ENCODE measurements at places on chromosomes 1 and 21. TPM values are rescaled to one million over a fixed set of nuclear protein-coding genes. Genes with fewer than 3 reads are reported as not detected.

DNA sequence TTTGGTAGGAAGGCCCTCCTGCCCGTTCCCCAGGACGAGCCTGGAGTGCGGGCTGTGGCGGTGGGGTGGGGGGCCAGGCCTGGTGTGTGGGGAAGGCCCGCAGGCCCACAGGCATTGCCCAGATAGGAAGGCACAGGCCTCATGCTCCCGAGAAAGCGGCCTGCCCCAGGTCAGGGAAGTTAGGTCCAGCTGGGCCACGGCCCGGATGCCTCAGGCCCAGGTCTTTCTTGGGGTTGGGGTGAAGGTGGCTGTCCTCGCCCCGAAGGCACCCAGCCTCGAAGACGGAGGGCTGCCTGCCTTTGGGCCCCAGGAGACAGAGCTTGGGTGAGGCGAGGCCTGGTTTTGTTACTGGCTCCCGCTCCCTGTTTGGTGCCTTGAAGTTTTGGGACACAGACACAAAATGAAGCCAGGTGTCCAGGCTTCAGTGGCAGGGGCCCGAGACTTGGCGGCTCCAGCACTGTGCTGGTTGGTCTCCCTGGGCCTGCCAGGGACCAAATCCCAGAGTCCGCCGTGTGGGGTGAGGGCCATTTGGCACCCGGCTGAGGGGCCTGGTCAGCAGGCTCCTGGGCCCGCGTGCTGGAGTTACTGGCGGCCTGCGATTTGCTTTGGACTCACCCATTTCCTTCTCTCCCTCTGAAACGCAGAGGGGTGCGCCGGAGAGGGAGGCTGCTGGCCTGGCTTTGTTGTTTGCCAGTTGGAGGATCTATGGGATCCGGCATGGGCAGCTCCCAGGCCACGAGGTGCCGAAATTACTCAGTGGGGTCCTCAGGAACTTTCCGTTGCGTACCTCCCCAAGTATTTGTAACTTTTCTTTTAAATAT, 2.0 kb downstream of the SKI start:
- peak; percentile 85 for DNase-seq

GRCh38 chr1:53605181-53605580, 133.8 kb downstream of the GLIS1 start:
- DNase-seq = peak; percentile 41

- DNase-seq = peak; percentile 17
These were observed 9.0 kb upstream of the USF1 start for GRCh38 chr1:161054805-161055204.

DNA sequence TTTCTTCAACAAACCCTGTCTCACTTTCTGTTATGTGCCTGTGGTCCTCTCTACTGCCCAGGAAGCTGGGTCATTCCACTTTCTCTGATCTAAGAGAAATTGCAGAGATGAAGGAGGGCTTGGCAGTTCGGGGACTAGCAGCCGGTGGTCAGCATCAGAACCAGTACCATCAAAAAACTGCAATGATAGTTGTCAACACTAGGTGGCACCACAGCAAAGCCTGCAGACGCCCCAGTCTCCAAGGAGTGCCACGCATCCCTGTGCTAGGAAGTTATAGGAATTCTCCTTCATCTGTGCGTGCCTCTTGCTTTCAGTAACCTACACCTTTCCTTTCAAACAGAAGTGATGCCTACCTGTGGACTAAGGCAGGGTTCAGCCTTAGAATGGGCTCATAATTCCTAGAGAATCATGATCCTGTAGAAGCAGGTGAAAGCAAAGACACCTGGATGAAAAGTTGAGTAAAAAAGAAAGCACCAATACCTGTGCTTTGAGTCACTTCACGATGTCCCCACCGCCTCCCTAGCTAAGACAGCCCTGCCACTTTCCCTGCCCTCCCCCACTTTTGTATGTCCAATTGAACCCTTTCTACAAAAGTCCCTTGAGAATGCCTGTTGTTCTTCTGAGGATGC, 129.2 kb downstream of the ADAMTS1 start:
- DNase-seq = no peak

DNA sequence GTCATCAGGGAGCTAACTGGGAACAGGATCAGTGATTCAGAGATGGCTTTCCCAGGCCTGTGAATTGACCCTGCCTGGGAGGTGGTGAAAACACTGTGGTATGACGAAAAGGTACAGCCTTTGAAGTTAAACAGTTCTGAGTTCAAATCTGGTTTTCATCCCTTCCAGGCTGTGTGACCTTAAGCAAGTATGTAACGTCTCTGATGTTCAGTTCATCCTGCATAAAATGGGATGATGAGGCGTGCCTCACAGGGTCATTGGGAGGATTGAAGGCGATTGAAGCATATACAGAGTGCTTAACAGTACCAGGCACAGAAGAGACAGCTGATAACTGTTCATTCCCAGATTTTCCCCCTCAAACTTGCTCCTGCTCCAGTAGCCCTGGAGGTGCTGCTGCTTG, 11.0 kb downstream of the KCNC4 start:
- DNase-seq = no peak

DNA sequence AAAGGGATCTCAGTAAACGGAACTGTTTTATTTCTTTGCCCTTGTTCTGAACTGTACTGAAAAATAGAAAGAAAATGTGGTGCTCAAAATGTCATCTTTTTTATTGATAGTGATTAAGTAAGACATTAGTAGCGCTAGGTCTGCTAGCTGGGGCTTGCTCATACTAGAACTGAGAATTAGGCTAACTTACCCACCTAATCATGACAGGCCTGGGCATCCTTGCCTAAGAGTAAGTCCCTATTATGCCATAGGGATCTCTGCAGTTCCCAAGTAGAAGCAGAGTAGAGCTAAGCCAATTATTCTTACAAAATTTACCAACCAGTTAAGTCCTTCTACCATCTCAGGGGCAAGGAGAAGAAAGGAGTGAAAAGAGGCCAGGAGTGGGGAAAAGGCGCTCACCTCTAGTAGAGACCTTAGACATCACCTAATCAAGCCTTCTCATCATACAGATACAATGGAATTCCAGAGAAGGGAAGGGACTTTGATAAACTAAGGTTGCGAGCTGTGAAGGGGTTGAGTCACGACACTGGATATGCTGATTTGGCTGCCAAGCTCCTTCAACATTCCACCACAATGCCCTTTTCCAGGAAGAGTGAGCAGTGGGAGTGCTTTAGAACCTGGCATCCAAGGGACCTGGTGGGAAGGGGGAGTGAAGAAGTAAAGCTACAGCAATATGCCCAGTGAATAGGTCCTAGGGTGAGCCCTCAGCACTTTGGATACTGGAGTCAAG, 27.7 kb upstream of the RPTN start:
- no peak for DNase-seq

GRCh38 chr1:152225678-152226077, 1.7 kb upstream of the HRNR start:
- DNase-seq = no peak

- no peak for DNase-seq
These were observed 464.9 kb downstream of the CAMTA1 start for GRCh38 chr1:7250176-7250575.

DNA sequence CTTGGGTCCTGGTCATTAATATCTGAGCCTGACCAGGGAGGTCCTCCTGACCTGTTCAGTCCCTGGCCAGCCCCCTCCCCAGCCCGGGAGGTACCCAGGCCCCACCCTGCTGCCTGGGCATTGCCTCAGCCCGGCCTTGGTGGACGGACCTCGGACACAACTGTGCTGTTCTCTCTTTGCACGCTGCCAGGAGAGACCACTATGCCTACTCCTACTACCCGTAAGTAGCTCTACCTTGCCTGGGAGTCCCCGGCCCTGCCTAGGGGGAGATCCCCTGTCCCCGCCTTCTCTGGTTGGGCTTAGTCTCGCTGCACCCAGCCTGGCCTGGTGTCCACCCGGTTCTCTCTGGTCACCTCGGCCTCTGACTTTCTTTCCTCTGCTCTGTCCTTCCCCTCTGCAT, 53.2 kb downstream of the PTPRU start:
- DNase-seq = no peak

- DNase-seq = no peak
These were observed 43.7 kb downstream of the TP53BP2 start for GRCh38 chr1:223802032-223802431.

GRCh38 chr1:92972409-92973129, 11.3 kb upstream of the DIPK1A start:
- no peak for DNase-seq

CFHR5 gene
- not detected for total RNA-seq

TFAP2E gene
- not detected for total RNA-seq

CEP170 gene
- total RNA-seq = 92.8 TPM

SLC25A34 gene
- total RNA-seq = 2.5 TPM

Measured in spleen (tissue), 13 donors.